Right forelimb (tissue), 1 donor: ENCODE measurements at places on chromosomes 1 and 21.

- peak; percentile 62 for DNase-seq
These were observed 7.6 kb downstream of the ZBTB48 start for GRCh38 chr1:6587261-6588005.

DNA sequence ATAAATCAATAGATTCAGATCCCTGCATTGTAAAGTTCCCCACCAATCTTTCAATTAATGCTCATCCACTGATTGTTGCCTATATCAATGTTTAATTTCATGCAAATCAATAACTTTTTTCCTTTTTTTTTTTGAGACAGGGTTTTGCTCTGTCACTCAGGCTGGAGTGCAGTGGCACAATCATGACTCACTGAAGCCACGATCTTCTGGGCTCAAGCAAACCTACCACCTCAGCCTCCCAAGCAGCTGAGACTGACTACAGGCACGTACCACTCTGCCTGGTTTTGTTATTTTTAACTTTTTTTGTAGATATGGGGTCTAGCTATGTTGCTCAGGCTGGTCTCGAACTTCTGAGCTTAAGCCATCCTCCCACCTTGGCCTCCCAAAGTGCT is 25.7 kb downstream of the DIO1 start:
- DNase-seq = no peak

GRCh38 chr1:83058327-83058726 is 940.6 kb downstream of the TTLL7 start:
- DNase-seq = no peak

DNA sequence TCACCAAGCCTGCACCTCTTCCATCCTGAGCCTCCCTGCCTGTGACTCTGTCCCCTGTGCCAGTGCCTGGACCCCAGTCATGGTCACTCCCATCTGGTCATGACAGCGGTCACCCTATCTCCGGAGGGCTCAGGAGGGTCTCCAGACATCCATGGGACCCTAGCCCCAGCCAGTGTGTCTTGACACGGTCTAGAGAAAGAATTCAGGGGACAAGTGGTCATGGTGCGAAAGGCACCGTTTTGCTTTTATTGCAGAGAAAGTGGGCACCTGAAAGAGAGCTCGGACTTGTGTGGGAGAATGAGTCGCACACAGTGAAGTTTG is 4.7 kb upstream of the RIPK4 start:
- peak; percentile 30 for DNase-seq

DNA sequence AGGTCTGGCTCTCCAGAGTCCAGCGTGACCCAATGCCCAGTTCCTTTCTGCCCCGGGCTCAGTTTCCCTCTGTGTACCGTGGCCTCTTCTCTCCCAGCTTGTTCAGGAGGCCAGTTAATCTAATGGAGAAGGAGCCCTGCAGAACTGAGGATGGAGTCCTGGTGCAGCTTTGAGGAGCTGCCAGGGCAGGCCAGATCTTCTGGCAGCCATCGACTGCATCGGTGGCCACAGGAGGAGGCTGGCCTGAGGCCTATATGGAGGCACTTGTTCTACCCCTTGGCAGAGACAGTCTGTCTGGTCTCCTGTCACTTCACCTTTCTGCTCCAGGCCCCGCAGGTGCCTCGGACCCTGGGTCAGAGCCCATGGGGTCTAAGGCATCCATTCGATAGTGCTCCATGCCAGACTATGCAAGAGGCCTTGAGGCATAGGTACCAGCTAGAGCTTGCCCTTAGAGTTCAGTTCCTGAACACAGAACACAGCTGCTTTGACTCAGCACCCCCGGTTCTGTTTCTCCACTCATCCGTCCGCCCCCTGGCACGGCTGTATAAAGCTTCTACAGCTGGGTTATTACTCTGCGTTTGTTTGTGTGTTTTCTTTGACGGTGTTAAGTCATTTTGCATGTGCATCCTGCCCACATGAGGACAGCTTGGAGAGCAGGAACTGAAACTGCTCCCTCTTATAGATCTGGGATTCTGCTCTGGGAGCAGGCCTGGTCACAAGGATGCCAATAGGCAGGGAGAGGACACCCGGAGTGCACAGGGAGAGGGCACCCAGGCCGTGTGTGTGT is 18.5 kb upstream of the LRRN2 start:
- no peak for DNase-seq

DNA sequence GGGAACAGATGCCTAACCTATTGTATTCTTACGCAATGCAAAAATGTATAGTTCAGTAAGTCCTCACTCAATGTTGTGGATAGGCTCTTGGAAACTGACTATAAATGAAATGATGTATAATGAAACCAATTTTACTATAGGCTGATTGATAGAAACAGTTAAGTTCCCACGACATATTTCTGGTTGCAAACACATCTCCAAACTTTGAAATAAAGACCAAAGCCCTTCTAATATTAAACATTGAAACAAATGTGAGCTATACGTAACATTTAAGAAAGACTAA is 29.1 kb downstream of the MAP3K21 start:
- no peak for DNase-seq
